Stimulated activated CD8-positive, alpha-beta memory T cell treated with anti-CD3 and anti-CD28 coated beads, Interleukin-15, amount 100 ng/mL, for 48 hours (primary cell): ENCODE measurements at places on chromosomes 7 and 10.

GRCh38 chr10:19412531-19412930, 363.9 kb downstream of the MALRD1 start:
- DNase-seq = no peak

GRCh38 chr7:91883676-91884362, 3.3 kb upstream of the MTERF1 start:
- DNase-seq = no peak

DNA sequence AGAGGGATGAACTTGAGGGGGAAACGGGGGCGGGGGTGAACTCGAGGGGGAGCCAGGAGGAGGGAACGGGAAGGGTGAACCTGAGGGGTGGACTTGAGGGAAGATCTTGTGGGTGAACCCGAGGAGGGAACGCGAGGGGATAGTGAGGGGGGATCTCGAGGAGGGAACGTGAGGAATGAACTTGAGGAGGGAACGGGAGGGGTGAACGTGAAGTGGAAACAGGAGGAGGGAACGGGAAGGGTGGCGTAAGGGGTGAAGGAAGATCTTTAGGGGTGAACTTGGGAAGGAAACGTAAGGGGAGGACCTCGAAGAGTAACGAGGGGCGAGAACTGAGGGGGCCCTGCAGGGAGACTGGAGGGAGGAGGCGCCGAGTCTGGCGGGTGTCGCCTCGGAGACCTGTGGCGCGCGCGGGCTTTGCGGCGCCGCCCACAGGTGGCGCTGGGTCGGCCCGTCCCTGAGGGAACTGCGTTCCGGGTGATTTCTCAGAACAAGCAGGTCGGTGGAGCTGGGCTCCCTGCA, 651 bp downstream of the MYO3A start:
- no peak for DNase-seq

- no peak for DNase-seq
Observed at GRCh38 chr7:1719913-1720312, 49.8 kb downstream of the ELFN1 start.

DNA sequence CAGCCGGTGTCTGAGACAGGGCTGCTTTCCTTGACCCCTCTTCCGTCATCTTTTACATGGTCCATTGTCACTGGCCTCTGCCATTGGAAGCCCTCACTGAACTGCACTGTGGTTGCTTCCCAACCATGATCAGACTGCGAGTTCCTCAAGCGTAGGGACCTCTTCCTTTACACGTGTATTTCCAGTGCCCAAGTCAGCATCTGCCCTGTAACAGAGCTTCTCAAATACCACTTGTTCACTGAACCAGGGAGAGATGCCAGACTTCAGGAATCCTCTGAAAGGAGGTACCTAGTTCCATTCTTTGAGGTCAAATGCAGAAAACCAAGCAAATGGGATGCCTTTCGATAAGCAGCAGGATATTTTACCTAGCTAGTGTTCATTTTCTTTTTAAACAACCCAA, 145.1 kb downstream of the NRP1 start:
- no peak for DNase-seq

- DNase-seq = no peak
Observed at GRCh38 chr10:103120977-103121735, 71.9 kb downstream of the NT5C2 start.

GRCh38 chr10:27717861-27718260, 27.8 kb downstream of the MKX start:
- DNase-seq = no peak

- no peak for DNase-seq
Observed at GRCh38 chr7:106731187-106731586, 70.2 kb upstream of the CCDC71L start.

DNA sequence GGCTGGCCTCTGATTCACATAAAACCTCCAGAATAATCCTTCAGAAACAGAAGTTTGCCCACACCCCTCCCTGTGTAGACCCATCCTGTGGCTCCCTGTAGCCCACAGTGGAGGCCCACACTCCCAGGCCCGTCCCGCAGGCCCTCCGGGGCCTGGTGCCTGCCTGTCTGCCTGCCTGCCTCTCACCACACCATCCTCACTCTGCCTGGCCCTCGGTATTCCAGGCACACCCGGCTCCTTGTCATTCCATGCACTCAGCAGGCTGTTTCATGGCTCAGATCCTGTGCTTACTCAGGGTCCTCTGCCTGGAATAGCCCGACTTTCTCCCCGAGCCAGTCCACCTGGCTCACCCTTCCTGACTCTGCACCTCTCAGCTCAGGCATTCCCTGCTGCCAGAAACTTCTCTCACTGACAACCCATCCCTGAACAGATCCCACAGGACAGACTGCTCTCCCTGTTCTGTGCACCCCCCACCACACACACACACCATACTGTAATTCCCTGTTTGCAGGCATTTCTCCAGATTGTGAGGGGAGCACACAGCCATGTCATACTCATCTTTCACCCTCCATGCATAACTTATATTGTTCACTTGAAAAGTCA, 498.0 kb upstream of the ZMIZ1 start:
- DNase-seq = no peak

DNA sequence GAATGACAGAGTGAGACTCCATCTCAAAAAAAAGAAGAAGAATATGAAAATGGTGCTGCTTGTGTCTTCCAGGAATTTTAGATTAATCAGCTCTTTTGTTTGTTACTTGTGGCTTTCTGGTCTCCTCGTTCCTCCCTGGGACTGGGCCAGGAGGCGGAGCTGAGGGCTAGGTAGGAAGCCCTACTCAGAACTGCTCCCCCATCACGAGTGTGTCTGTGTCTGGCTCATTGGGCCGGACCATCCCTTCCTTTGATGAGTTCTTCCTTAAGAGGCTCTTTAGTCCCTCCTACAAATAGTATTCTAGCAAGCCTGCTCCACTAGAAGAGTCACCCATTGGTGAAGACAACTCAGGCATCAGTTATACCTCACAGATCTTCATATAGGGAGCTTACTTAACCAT, 56.8 kb upstream of the YAE1 start:
- DNase-seq = no peak

DNA sequence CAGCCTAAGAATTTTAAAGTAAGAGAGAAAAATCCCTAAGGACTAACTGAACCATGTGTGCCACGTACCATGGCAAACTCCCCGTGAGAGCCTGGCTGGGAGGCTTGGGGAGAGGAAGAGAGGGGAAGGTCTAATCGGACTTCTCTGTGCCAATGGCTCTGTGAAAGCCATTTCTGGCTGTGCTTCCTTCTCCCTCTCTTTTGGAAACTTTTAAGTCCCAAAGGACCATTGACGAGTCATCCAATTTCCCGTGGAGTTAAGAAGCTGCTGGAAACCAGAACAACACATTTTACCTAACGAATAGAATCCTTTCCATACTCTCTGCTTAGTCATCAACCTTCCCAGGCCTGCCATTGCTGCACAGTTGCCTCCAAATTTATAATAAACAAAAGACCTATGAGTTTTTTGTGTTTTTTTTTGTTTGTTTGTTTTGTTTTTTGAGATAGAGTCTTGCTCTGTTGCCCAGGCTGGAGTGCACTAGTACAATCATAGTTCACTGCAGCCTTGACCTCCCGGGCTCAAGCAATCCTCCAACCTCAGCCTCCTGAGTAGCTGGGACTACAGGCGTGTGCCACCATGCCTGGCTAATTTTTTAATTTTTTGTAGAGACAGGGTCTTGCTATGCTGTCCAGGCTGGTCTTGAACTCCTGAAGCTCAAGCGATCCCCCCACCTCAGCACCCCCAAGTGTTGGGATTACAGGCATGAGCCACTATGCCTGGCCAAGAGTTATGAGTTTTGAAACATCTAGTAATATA, 13.2 kb downstream of the LAMB1 start:
- no peak for DNase-seq

DNA sequence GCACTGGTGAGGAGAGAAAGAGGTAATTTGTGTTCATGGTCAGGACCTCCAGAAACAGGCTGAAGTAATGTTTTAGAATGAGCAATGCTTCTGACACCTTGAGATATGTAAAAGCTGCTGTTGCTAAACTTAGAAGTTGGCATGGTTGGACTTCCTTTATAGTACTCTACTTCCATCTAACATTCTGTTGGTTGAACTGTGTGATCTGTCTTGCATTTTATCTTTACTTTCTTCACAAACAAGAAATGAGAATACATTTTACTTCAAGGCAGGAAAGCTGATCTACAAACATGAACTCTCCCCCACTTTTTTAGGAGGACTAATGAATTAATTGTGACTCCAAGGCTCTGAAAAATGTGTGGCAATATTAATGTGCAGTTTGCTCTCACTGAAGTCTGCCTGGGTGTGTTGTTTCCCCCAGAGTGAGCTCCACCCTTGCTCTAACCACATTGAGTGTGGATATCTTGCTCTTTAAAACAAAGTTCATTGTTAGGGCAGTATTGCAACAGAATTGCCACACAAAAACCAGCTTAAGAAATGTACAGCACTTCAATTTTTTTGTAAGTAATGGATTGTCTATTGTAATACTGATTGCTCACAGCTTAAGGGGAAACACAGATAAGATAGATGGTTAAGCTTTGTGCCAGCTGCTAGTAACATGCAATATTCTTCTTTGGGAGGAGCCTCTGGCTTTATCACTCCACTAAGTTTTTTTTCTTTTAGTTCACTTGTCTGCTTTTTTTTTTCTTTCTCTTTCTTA, 69.0 kb downstream of the ADD3 start:
- no peak for DNase-seq

DNA sequence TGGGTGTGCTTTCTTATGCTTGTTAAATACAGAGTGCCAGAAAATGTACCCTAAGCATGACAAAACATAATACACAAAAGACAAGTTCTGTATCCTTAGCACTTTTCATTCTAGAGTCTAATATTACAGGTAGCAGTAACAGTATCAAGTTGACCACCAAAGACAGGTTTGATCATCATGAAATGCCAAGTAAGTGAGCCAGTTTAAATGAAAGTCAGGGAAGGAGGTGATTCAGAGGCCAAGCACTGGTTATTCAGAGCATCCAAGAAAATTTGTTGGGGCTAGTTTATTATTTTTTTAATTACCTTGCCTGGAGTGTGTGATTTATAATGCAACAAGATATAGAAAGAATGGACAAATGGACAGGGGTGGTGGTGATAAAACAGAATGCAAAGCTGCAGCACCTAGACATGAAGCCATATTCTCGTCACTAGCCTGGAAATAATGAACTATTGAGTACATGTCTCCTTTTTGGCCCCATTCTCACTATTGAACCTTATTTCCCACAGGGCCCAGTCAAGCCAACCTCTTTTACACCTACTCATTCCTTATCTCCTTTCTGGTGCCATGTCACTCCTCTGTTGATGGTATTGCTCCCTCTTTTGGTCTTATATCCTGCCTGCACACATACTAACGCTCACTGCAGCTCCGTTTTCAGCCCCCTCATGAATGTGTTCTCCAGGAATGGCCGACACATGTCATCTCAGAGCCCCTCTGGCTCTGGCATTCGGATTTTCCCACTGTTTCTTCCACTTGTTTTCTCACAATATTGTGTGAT, 78.6 kb upstream of the GLCCI1 start:
- DNase-seq = no peak

GRCh38 chr7:44307301-44307900, 18.0 kb downstream of the CAMK2B start:
- no peak for DNase-seq

- no peak for DNase-seq
Observed at GRCh38 chr10:71842856-71843686, 8.0 kb downstream of the PSAP start.

- no peak for DNase-seq
Observed at GRCh38 chr10:28975891-28976531, 298.7 kb downstream of the BAMBI start.

GRCh38 chr7:105224884-105225651, 163.7 kb downstream of the SRPK2 start:
- no peak for DNase-seq

- DNase-seq = no peak
Observed at GRCh38 chr7:131511774-131512535, 44.5 kb downstream of the PODXL start.

DNA sequence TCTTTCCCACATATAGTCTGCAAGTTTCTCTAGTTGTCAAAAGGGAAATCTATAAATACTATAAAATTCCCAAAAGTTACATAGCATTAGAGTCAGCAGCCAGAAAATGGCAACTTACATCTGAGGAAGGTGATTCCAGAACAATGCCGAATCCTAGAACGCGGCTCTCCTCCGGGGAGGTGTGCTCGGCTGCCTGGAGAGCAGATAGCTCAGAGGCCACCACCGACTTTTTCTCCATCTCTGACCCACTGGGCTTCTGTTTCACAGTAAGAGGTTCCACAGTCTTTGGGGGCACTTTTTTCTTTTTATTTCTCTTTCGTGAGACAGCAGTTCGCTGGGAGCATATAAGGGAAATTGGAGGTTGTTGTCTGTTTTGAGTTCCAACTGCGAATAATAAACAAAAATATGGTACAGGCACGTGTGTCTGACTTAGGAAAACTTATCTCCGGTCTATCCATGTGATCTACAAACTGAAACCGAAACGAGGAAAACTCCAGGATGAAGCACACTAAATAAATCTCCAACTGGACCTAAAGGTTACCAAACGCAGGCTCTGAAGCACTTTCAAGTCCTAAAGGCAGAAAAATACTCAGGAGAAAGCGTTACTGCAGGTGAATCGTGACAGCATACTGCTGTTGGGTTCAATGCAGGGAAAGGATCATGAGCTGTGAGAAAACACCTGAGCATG, 36.2 kb downstream of the BEND7 start:
- no peak for DNase-seq

DNA sequence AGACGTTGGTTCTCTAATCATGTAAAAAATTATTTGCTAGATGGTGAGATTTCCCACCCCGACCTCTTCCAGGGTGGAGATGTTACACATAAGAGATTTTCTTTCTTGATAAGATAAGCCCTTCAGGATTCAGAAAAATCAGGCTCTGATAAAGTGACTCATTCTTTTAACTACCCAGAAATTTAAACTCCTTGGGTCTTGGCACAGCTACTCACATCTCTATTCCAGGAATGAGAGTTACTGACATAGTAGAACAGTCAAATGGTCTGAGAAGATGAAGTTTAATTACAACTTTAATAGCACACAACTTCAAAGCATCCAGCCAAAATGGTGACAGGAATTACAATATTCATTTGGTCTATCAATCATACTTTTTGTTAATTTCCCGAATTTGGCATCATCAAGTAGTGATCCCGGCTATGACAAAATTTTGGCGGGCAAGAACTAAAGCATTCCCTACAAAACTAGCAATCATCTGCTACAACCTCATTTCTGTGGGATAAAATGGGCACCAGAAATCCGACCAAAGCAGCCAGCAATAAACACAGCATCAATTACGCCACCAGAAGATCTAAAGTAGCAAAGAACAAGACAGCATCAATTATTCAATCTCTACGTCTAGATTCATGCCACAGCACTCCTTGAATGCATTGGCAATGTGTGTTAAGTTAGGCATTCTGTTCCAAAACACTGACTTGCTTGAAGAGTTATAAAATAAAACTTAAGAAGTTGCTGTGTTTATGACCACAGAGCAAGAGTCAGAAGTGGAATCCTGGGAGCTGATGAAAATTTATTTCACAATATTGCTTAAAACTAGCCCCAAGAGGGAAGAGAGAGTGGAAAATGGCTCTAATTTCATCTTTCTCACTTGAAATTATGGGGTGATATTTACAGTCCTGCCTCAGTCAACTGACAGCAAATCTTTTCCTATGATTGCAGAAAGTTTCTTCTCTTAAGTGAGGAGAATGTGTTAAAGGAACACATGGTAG, 565.7 kb upstream of the ANKRD30A start:
- DNase-seq = no peak

GRCh38 chr7:149860821-149861727, 12.7 kb upstream of the ATP6V0E2 start:
- DNase-seq = no peak
